ENCODE measurements at places on chromosomes 16 and 17.

- DNase-seq = no peak
Measured at GRCh38 chr17:2462481-2462880, 49.2 kb downstream of the METTL16 start.

DNA sequence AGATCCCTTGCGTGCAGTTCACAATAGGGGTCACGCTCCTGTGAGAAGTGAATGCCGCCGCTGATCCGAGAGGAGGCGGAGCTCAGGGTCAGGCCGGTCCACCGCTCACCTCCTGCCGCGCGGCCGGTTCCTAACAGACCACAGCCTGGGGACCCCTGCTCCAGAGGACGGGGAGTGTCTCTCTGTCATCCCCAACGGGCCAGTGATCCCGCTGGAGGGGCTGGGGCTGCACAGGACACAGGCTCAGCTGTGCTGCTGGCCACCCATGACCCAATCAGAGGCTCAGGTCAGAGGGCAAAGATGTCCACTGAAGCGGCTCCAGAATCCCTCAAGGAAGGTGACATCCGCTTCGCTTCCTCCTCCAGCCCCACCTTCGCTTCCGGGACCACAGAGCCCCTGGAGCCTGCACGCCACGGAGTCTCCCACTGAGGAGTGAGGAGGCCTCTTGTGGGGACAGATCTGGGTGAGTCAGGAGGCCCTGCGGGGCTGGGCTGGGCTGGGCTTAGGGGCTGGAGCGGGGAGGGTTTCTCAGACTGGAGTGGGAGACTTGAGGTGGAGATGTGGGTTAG, 115.4 kb downstream of the METRNL start:
- DNase-seq = no peak

GRCh38 chr17:83189044-83190003, 109.9 kb downstream of the METRNL start:
- DNase-seq = no peak

DNA sequence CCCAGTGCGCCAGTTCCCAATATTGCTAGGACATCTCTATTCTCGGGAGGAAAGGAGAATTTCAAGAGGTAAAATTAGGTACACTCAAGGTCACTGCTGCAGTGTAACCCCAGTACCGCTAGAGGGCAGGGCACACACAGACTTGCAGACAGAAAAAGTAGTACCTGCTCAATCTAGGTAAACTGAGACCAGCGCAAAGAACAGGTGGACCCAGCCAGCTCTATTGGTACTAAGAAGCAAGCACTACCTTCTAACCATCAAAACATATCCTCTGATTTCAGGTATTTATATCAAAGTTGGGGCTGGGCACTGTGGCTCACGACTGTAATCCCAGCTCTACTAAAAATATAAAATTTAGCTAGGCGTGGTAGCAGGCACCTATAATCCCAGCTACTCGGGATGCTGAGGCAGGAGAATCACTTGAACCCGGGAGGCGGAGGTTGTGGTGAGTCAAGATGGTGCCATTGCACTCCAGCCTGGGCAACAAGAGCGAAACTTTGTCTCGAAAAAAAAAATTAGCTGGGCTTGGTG, 3.6 kb upstream of the WDR81 start:
- DNase-seq = peak; percentile 63

DNA sequence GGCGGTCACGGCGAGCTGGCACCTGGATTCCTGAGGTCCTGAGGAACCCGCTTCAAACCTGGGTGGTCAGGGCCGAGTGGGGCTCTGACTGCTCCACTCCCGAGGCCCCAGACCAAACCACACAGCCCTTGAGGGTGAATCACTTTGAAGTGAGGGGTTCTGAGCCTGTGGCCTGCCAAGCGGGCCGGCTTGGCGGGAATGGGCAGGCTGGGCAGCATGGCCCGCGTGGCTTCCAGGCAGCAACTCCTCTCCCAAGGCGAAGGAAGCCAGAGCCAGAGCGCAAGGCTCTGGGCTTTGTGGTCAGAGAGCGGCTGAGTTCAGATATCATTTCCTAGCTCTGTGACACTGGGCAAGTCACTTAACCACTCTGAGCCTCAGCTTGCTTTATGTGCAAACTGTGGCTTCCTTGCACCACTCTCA, 42.7 kb downstream of the CMIP start:
- peak; percentile 67 for DNase-seq

GRCh38 chr16:13742928-13743327, 177.0 kb upstream of the ERCC4 start:
- DNase-seq = no peak

GRCh38 chr17:59427425-59427921, 96.0 kb downstream of the YPEL2 start:
- DNase-seq = peak; percentile 83

GRCh38 chr16:19523184-19523558, 571 bp upstream of the CCP110 start:
- DNase-seq = no peak

DNA sequence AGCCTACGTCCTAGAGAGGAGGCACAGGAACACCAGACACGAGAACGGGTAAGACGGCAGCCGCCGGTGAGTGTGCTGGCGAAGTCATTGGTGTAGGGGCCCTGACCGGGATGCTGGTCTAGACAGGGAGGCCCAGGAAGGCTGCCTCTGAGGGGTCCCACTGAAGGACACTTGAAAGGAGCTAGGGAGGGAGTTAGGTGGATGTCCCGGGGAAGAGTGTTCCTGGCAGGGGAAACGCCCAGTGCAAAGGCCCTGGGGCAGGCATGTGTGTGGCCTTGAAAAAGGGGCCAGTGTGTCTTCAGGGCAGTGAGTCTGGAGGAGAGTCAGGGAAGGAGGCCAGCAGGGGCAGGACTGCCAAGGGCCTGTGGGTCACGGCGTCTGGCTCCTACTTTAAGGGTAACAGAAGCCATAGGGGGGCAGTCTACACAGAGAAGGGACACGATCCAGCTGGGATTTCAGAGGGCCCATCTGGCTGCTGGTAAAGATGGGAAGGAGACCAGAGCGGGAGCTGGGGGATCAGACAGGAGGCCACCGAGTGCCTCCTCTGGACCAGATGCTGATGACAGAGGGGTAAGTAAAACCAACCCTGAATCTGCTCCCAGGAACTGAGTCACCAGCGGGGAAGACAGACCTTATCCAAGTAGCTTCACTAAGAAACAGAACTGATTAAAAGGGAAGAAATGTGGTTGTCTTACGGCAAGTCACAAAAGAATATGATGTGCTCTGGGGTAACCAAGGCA, 115.9 kb downstream of the LITAF start:
- DNase-seq = peak; percentile 6
